ENCODE measurements at places on chromosomes 5 and 9. TPM values are rescaled to one million over a fixed set of nuclear protein-coding genes. Genes with fewer than 3 reads are reported as not detected.

PHF19 gene
- 23.4 TPM for total RNA-seq

PCDHA1 gene
- total RNA-seq = not detected

CORO2A gene
- total RNA-seq = 0.15 TPM

PCSK1 gene
- 1.6 TPM for total RNA-seq

PRR16 gene
- total RNA-seq = 3.7 TPM

GABRA6 gene
- total RNA-seq = not detected

STPG3 gene
- not detected for total RNA-seq

OGN gene
- total RNA-seq = 2.1 TPM

ANKRD55 gene
- total RNA-seq = not detected

OR13C4 gene
- total RNA-seq = not detected

PLCXD3 gene
- 2.5 TPM for total RNA-seq

DND1 gene
- not detected for total RNA-seq

LIX1 gene
- total RNA-seq = not detected

VAV2 gene
- total RNA-seq = 12.4 TPM

ARL14EPL gene
- total RNA-seq = not detected

Data from smooth muscle cell of the coronary artery (primary cell).